ENCODE measurements at places on chromosomes 16 and 17. TPM values are rescaled to one million over a fixed set of nuclear protein-coding genes. Genes with fewer than 3 reads are reported as not detected.

The SOX8 gene
- total RNA-seq, result 0.06 TPM

The XPO6 gene
- total RNA-seq, result 178 TPM

The TAC4 gene
- not detected for total RNA-seq

The EVPL gene
- not detected for total RNA-seq

The UMOD gene
- total RNA-seq, result not detected

GRCh38 chr17:75009139-75009724, 3.2 kb upstream of the MRPL58 start:
- no peak for DNase-seq

DNA sequence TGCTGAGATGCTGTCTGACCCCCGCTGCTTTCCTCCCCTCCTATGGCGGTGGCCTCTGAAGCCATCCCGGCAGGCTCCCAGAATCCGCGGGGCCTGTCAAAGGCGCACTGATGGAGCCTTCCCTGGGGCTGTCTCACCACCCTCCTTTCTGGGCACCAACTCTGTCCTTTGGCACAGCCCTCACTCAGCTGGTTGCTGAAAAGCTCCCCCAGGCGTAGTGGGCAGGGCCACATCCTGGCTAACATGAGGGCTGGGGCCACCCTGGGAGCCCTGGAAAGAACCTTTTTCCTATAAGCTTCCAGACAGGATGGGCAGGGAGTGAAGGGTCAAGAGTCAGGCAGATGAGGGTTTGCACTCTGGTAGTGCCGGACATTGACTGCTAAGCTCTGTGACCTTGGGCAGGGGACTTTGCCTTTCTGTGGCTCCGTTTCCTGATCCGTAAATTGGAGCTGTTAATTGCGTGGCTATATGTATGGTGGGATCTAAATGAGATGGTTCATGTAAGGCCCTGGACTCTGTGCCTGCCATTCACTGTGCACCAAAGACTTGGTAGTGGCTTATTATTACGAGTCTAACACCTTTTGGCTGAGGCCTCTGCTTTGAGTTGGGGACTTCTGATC, 27.6 kb upstream of the LASP1NB start:
- DNase-seq, result no peak

DNA sequence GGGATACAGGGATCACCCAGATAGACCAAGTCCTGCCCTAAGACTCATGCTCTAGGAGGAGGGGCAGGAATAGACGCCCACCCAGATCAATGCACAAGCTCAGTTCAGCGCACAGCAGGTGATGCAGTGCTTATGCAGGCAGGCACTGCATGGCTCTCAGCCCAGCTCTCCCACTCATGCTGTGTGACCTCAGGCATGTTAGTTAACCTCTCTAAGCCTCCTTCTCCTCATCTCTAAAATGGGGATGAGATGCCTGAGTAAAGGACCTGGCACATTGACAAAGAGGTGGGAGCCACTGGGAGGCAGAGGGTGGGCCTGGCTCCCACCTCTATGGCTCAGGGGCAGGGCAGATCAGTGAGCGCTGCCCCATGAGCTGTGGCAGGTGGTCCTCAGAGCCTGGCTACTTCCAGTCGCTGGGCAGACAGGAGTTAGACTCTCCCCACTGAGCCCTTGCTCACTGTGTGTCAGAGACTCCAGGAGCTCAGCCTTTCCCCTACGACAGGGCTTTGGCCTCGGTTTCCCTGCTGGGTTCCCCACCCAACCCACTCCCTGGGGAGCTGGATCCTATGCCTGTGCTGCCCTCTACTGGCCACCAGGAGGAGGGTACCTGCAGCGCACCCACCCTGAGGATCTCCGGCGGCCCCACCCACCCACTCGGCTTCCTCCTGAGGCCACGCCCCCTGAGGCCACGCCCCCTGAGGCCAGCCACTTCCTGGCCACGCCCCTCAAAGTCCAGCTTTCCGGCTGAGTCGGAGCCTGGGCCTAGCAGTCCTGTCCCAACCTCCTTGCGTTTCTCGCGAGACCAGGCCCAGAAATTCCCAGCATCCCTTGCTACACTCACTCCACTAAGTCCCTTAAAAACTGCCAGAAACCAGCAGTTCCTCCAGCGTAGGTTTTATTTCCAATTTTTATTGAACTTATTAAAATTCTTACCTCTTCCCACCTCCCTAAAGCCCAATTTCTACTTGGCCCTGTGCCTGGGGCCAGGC, 196.1 kb downstream of the GSG1L start:
- DNase-seq, result peak; percentile 77

DNA sequence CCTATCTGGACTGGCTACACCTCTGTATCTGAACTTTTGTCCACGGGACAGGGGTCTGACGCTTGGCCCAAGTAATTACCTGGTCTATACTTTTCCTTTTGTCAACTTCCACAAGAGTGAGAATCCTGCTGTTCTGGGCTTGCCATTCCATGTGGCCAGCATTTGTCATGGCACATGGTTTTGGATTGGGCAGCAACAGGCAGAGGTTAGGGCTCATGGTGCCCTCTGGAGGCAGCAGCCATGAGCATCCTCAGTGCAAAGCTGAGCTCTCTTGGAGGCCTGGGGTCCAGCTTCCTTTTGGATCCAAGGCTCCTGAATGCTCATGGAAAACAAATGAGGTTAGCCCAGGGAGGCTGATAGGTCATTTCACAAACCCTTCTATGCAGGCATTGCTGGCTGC, 7.5 kb upstream of the EDC4 start:
- peak; percentile 47 for DNase-seq

DNA sequence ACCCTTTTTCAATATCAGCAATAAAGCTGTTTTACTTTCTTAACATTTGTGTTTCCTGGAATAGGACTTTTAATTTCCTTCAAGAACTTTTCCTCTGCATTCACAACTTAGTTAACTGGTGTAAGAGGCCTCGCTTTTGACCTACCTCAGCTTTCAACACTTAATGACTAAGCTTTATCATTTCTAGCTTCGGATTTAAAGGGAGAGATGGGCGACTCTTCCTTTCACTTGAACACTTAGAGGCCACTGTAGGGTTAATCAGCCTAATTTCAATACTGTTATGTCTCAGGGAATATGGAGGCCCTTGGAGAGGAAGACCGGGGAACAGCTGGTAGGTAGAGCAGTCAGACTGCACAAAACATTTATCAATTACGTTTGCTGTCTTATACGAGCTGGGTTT, 4.7 kb downstream of the SYNRG start:
- no peak for DNase-seq

- DNase-seq, result no peak
These were observed 1938.8 kb downstream of the TP53TG3F start for GRCh38 chr16:35398180-35398579.

DNA sequence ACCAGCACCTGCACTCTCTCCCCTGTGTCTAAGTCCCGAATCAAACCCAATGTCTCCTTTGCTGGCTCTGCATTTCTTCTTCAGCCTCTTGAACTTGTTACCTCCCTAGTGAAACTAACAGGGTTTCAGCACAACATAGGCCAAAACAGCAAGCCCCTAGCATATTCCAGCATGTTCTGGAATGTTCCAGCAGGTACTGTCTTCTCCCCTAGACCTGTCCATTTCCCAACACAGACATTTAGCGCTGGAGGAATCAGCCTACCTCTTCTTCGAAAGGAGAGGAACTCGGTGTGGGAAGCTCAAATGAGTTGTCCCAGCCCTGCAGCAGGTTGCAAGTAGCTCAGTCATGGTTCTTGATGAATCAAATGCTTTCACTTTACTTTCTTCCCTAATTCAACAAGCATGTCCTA, 47.1 kb downstream of the LITAF start:
- no peak for DNase-seq

DNA sequence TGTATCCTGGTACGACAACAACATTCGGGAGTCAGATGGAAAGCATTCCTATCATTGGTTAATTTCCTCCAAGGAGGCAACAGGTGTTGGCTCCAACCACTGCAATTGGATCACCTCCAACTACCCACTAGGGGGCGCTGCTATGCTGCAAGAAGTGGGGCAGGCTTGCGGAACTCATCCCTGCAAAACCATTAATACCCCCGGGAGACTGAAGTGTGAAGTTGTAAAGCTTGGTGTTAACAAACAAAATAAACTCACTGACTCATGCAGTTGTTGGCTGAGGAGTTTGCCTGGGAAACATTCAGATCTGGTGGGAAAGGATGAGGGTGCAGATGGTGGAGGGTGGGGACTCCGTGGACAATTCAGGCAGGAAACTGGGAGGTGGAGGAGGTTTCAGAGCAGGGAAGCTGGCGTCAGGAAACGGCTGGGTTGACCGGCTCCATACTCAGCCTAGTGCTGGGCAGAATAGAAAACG, 84.9 kb downstream of the HS3ST2 start:
- peak; percentile 17 for DNase-seq

GRCh38 chr16:5349101-5349500, 251.5 kb upstream of the EEF2KMT start:
- DNase-seq, result no peak

DNA sequence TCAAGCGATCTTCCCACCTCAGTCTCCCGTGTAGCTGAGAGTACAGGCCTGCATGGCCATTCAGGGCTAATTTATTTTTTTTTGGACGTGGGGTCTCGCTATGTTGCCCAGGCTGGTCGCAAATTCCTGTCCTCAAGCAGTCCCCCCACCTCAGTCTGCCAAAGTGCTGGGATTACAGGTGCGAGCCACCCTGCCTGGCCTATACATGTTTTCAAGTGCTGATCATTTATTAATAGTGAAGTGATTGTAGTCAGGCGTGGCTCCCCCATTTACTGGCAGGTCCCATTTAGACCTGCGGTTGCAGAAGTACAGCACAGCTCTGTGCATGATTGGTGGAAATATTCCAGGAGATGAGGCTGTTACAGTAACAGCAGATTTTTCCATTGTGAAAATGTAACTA, 8.4 kb downstream of the FOXK2 start:
- no peak for DNase-seq

DNA sequence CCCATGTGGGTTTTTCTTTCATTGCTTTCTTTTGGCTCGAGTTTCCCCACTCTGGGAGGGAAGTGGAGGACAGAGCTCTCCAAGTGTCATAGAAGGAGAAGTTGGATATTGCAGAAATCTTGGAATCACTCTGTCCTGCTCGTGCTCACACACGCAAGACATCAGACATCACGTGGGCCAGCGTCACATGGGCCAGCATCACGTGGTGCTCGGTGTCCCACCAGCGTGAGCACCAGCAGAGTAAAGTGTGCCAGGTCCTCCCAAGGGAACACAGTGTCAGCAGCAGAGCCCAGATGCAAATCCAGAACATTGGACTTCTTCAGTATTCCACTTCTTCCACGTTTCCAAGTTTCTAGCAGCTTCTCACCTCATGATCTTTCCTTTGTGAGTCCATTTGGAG, 327.0 kb downstream of the FOXL1 start:
- DNase-seq, result no peak

DNA sequence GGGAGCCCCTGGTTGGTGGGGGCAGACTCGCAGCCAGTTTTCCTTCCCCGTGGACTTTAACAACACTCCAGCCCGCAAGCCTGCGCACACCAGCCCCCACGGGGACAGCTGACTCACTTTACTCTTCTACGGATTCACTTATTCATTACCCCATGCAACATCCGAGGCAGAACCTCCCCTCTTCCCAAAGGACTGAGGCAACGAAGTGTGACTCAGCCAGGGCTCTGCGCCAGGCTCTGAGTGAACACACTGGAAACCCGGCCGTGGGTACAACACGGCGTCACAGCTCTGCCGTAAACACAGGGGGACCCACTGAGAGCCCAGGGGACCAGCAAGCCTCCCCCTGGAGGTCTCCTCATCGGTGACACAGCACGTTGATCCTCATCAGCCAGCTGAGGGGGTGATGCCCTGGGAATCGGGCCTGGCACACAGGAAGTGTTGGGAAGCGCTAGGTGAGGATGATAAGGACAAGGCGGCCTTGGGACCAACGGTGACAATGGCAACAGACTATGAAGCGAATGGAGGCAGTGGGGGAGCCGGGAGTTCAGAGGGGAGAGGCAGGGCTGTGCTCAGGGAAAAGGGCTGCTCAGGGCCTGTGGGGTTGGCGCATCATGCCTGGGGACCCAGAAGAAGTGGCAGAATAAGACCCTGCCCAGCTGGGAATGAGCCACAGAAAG, 14.6 kb downstream of the COTL1 start:
- peak; percentile 97 for DNase-seq

Data from HFFc6 (cell line).